ENCODE measurements at places on chromosomes 6 and 20.

- no peak for DNase-seq
Measured at GRCh38 chr6:40810171-40810570, 223.0 kb upstream of the LRFN2 start.

DNA sequence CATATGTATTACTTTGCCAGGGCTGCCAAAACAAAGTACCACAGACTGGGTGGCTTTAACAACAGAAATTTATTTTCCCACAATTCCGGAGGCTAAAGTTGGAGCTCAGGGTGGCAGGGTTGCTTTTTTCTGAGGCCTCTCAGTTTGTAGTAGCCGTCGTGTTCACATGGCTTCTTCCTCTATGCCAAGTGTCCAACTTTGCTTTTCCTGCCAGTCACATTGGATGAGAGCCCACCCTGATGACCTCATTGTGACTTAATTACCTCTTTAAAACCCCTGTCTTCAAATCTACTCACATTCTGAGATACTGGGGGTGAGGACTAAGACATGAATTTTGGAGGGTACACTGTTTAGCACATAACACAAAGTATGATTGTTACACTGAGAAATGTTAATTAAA is 9.9 kb upstream of the ECT2L start:
- DNase-seq: no peak

DNA sequence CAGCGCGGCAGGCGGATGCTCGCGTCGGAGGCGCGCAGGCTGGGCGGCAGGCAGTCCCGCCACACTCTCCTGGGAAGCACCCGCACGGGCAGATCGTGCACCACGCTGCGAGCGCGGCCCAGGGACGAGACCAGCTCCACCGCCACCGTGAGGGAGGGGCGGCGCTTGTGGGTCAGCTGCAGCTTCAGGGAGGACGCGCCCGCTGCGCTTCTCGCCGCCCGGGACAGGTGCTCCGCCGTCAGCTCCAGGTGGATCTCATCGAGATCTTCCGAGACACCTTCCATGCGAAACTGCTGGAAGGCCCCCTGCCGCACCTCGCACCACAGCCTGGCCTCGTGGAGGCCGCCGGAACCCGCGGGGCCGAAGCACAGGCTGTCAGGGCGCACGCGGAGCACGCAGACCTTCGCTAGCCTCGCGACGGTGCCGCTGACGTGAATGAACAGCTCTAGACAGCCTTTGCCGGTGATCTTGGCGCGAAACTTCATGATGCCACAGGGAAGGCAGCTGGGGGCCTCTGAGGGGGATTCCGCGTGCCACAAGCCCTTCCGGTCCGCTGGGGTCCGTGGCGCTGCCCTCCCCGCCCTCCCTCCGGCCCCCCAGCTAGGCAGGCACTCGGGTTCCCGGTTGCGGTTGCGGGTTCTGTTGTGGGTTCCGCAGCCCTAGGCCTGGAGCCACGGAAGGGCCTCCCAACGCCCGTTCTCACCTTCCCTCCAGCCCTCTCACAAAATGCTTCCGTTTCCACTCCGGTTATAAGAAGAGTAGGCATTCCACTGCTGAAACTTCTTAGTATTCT is at the start of gene HUS1B:
Gene HUS1B (minus strand): TSS at position 641 of the 793 bp plus-strand sequence. CDS start 156 bp downstream, at position 485.
- no peak for DNase-seq

GRCh38 chr6:55704421-55704820 is 125.4 kb upstream of the HMGCLL1 start:
- no peak for DNase-seq

DNA sequence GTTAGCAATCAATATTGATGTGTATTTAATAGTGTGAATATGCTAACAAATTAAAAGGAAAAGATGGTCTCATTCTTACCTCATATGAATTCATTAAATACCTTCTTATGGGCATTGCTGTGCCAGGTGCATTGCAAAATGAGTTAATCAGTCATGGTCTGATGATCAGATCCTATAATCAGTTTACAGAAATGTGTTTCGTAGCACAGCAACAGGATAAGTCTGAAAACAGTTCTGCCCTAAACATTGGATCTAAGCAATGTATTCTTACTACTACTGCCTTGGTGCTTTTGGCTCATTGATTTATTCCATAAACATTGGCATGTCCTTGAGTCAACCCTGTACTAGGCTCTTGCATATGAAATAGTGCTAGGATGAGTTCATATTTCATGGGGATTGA is 417.0 kb upstream of the JAG1 start:
- DNase-seq: no peak

- no peak for DNase-seq
Measured at GRCh38 chr6:36598739-36599318, 4.7 kb downstream of the SRSF3 start.

DNA sequence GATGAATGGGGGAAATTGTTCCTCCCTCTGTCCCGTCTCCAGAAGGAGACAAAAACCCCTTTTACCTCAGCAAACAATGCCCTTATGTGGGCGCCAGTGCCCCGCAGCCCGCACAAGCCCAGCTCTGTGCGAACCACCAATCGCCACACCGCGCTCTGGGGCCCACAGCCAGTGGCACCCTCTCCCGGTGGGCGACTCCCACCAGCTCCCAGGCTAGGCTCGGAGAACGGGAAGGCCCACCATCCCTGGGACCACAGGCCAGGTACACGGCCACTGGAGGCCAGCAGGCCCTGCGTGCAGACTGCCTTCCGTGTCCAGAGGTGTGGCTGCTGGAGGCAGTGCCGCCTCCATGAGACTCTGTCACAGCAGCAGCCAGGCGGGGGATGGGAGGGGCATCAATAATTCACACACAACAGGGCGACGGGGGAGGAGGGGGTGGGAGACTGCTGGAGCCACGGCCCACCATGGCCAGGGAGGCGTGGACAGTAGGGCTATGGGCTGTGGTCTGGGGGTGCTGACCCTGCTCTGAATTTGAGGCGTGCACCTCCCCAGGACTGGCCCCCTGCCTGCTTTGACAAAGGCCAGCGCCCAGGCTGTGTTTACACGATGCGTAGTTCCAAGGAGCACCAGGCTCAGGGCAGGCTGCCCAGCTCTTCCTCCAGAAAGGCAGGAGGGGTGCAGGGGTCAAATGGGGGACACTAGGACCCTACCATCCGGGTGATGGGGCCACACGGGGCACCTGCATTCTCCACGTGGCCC is 105.7 kb downstream of the ASXL1 start:
- no peak for DNase-seq

GRCh38 chr6:161374971-161375873 is 101.4 kb upstream of the AGPAT4 start:
- DNase-seq: no peak

DNA sequence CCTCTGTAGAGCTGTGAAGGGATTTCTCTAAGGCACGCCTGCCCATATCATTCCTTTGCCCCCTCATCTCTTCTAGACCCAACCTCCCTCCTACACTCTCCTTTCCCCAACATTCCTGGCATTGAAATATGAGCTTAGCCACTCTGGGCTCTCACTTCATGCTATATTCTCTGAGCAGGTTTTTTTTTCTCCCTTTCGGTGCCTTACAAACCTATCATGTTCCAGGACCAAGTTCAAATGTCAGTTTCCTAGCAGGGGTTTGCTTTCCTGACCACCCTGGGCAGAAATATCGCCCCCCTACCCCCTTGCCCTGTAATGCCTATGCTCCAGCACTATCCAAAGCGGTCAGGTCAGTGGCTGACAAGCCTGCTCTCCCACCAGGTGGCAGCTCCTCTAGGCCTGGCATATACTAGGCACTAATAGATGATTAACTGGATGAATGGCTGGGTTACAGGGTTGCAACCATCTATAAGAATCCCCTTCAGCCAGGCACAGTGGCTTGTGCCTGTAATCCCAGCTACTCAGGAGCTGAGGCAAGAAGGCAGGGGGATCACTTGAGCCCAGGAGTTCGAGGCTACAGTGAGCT is 25.7 kb upstream of the AAR2 start:
- no peak for DNase-seq

DNA sequence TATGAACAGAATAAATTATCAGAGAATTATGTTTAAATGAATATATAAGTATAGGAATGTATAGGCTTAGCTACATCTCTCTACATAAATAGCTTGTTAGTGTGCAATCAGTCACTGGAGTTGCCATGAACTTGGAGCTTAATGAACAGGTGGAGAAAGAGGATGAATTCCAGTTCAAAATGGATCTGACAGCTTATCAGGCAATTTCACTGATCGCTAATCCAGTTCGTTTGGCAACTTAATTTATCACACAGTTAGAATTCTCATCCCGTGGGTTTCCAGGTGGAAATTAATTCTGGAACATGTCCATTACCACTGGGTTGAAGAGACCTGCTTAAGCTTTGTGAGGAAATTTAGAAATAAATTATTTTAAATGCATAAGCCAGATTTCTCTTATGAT is 118.1 kb downstream of the MACROD2 start:
- DNase-seq: no peak

GRCh38 chr6:82492134-82492533 is 128.5 kb downstream of the TPBG start:
- no peak for DNase-seq

DNA sequence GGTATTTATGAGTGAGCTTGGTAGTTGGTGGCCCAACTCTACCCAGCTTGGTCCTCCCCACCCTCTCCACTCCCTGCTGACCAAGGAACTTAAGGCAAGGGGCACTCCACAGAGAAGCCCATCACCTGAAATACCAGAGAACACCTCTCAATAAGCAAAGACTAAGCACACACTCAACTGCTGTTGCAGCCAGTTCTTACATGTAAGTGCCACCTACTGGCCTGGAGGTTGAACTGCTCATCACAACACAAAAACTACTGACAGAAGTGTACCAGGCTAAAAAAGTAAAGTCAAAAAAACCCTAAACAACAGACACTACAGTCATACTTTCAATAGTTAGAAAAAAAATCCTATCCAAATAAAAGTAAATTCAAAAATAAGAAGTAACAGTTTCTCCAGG is 146.2 kb downstream of the FAM83B start:
- DNase-seq: no peak

DNA sequence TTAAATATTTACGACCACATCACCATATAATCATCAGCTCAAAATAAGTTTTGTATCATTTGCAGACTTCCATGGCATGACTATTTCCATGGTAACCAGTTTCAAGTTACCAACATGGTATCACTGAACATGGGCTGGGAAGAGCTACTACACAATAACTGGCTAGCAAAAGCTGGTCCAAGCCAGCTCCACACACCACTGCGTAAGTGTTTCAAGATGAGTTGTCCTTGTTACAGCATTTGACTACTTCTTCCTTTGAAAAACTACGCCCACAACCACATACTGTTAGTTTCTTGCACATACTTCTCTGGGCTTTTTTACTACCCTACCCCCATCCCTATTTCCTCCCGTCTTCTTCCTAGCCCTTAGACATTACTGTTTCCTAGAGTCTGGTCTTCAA is 8.5 kb downstream of the CD164 start:
- DNase-seq: peak; percentile 55

DNA sequence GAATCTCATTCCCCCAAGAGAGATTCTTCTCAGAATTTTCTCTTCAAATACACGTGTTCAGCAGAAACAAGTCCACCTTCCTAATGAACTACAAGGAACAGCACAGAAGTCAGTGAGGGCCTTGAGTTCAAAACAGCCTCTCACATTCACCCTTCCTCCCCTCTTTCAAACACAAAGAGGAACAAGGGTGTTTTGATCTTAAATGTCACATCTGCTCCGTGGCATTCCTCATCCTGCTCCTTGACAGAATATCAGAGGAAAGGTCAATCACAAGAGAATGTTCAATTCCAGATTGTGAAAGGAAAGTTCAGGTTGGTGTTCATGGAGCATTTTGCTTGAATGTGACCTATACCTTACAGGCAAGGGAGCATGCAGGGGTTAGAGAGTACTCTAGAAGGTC is 35.6 kb upstream of the FAM210B start:
- DNase-seq: no peak

GRCh38 chr6:26350858-26351543 is 14.0 kb upstream of the BTN3A2 start:
- DNase-seq: no peak

- no peak for DNase-seq
Measured at GRCh38 chr6:113871975-113872374, 14.8 kb downstream of the MARCKS start.

DNA sequence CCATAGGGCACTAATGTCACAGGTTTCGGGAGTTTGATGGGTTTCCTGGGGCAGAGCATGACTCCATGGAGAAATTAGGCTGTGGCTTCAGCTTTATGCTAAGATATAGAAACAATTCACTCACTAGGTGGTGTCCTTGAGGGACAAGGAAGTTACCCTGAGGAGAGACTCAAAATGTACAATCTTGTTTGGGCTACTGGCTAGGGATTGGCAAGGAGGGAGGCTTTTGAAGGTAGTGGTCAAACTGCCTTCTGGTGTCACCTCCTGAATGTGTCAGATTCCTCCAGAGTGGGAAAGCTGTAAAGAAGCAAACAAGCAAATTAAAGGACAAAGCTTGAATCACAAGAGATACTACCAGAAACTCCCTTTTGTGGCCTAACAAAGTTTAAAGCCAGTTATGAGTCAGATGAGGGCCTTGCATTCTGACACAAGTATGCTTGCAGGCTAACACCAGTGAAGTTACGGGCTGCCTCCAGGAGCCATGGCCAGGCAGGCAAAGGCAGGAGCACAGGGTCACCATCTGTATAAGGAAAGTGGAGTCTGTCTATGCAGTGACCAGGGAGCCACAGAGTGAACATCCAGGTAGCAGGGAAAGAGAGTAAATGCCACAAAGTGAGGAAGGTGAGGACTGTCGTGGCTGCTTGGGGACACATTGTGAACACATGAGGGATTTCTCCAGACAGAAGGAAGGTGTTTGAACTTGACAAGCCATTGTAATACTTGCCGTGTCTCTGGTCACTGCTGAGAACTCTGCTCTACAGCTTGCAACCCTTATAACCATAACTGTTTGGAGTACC is 107.7 kb upstream of the DTNBP1 start:
- DNase-seq: peak; percentile 61

DNA sequence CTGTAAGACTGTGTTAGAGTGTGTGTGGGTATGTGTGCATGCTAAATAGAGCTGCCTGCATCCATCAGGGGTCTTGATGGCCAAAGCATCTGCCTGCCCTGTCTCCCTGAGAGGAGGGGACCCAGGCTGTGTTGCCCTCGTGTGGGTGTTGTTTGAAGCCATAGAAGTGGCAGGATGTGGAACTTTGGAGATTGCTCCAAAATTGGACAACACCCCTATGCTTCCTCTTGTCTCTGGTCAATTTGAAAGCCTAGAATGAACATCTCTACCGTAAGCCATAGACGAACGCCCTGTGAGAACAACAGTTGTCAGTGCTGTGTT is 82.6 kb downstream of the ASXL1 start:
- no peak for DNase-seq
